GM19239 (cell line): ENCODE measurements at places on chromosomes 3 and 15.
A peak's percentile ranks its signal among the peaks of the same experiment; 100 is the strongest.

GRCh38 chr15:29470311-29470710, 200.7 kb upstream of the NSMCE3 start:
- no peak for DNase-seq

DNA sequence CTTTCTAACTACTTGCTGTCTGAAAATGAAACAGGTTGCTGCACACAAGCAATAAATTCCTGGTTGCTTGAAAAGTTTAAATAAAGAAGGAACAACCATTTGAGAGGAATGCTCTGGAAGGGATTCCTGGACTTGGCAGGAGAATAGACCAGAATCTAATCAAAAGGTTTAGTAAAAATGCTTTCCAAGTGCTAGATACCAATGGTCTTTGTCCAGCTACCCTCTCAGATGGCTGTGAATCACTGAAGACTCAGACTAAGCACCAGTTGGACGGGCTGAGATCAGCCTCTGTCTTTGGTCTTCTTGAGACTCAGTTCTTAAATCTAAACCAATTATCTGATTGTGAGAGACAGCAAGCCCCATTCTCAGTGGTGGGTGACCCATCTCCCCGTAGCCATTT, 27.7 kb upstream of the LPP start:
- no peak for DNase-seq

DNA sequence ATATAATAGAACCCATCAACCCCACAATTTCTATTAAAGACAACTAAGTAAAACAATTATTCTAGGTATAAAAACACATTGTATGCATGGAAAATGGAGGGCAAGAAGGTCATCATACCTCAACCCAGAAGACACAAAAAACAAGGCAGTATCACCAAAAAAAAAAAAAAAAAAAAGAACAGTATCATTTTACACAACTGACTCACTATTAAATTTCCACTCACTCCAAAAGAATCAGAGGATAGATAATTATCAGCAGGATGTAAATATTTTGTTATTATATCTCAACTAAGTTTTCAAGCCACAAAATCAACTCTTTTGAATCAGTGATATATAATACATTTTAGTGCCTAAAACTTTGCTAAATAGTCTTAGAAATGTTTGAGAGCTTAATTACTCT, 55.0 kb downstream of the CLASP2 start:
- DNase-seq: no peak

- DNase-seq: no peak
Measured at GRCh38 chr3:56133423-56133822, 334.8 kb downstream of the ERC2 start.

DNA sequence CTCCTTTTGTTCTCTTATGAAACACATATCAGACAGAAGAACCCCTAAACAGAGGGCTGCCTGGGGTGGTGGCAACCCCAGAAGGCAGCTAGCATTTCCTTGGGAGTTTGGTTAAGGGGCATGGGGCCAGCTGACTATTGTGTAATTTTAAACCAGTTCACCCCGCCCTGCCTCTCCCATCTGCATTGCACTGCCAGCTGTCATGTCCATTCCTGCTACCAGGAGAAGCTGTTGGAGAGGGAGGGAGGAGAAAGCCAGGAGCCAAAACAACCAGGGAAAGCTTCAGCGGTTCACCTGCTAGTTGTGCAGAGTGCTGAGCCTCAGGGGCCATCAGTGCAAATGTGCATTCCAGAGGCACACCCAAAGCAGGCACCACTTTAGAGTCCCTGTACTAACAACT, 47.6 kb upstream of the ATP1B3 start:
- DNase-seq: no peak

DNA sequence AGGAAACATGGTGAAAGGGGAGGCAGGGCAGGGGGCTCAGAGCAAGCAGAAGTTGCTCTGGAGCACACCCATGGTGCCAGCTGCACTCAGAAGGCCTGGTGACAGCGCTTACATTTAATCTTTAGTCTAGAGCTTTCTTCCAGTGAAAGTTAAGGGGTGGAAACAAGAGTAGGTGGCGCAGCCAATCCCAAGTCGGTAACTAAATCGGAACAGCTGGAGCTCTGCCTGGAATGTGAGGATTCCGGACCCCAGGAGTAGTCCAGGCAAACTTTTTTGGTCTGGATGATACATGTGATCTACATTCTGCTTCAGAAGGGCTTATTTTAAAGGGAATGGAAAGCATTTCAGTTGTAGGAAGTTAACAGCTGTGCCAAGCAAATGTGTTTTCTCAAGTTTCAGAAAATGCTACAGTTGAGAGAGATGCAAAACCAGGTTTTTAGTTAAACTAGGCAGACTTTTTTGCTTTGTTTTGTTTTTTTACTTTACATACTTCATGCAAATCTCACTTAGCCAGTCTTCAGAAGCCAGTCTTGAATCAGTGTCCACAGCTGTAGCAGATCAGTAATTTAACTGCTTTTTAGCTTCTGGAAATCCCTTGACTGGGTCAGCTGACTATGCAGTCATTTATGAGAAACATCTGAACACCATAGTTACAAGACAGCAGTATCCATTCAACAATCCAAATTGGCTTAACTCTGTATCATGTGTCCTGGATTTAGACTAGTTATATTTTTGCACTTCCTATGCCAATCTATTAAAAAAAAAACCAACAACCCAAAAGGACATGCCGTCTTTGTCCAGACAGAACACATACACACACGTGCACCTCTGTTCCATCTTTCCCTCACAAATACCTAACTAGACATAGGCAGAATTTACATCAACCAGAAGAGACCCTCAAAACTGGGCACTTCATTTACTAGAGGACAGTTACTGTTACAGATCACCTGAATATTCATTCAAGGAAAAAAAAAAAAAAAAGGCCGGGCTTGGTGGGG, 33.2 kb downstream of the ZNF106 start:
- DNase-seq: peak; percentile 27

GRCh38 chr3:18767756-18768303, 342.7 kb upstream of the SATB1 start:
- DNase-seq: no peak

- DNase-seq: no peak
Measured at GRCh38 chr3:126857928-126858327, 125.0 kb upstream of the PLXNA1 start.

DNA sequence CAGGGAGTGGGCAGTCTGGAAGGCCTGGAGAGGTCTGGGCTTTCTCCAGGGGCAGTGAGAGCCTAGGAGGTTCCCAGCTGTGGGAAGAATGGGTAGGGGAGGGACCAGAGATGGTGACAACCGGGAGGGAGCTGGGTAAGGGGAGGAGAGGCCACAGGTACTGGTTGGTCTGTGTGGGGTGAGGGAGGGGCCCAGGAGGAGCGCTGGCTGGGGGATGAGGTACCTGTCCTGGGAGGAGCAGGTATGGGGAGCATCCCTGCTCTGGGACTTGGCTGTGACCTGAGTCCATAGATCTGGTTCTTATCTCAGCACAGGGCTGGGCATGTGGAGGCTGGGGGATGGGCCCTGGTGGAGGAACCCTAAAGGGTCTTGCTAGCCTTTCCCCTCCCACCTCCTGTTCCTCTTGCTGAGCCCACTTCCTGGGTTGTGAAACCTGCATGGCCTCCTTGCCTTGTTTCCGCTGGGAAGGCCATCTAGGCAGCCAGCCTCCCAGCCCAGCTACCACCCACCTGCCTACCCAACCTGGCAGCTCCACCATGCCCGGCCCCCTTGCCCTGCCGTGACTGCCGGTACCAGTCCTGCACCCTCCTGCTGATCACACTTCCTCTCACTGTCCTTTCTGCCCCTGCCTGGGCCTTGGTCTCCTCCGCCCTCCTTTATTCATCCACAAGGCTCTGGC, 11.0 kb downstream of the PRKCD start:
- DNase-seq: no peak

DNA sequence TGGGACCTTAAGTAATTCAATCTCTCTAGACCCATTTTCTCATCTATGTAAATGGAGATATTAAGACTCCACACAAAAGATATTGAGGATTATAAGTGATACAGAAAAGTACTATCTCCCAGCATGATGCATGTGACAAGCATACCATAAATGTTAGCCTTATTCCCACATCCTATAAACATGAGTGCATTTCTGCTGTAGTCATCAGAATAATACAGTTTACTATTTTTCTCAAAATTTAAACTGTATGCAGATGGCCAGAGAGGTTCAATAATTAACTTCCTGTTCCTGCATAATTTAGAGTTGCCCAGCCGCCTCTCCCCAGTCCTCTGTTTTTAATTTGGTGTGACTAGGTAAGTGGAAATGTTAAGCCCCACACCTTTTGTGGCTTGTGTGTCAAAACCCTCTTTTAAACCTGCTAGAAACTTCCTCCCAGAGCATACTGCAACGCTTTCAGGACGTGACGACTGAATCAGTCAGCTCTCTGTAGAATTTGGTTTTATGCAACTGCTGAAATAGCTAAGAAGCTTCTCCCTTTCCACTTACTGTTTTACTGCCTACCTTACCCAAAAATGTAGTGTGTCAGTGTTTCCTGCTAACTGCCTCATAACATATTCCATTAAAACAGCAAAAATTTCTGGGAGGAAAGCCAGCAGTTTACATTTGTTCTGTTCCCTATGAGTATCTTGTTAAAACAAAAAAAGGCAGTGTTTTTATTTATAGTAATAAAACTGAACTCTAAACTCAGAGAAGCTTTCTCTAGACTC, 1037.9 kb downstream of the EPHA3 start:
- no peak for DNase-seq

DNA sequence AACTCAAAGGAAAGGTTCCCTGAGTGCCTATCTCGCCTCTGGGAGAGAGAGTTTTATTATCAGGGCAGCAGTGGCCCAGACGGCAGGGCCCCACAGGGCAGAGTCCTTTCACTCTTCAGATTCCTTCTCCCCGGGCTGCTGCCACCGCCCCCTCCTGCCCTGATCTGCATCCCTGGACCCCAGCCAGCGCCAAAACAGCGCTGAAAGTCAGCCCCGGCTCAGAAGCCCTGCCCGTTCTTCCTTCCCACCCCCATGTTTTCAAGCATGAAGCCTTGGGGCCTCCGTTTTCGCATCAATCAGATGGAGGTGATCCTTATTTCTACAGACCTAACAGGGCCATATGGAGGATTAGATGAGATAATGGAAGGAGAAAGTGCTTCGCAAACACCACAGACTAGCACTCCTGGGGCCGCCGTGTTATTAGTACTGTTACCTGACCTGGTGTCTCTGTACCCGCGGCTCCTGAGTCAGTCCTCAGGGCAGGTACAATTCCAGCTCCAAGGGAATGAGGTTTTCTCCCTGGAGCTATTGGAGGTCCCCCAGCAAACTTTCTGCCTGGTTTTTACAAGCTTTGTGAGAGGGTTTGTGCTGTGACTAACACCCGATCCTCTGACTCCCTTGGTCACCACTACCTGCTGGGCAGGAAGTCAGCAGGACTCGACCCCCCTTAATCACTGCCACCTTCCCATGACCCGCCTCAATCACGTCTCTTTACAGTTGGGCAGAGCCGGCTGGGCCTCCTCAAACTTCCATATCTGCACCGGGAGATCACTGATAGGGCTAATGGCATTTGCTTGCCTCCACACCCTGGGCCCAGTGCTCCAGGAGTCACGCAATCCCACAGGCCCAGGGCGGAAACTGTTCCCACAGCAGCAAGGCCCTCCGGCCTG, 39.5 kb upstream of the TSEN2 start:
- DNase-seq: no peak

DNA sequence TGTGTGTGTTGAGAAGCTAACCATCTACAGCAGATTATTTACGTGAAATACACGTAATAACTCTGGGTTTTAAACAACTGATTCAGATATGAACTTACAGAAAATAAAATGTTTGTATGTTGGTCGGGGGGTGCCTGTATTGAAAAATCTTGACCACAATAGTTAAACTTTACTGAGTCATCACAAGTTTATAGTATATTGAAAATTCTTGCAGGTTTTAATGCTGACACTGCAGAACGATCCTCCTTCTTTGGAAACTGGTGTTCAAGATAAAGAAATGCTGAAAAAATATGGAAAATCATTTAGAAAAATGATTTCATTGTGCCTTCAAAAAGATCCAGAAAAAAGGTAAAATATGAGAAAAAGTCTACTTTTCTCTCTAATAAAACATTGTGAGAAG, 41.3 kb upstream of the SLC22A13 start:
- DNase-seq: no peak

- DNase-seq: no peak
Measured at GRCh38 chr15:22969489-22969888, 10.7 kb downstream of the CYFIP1 start.

- no peak for DNase-seq
Measured at GRCh38 chr3:59270921-59271320, 221.1 kb upstream of the CFAP20DC start.

DNA sequence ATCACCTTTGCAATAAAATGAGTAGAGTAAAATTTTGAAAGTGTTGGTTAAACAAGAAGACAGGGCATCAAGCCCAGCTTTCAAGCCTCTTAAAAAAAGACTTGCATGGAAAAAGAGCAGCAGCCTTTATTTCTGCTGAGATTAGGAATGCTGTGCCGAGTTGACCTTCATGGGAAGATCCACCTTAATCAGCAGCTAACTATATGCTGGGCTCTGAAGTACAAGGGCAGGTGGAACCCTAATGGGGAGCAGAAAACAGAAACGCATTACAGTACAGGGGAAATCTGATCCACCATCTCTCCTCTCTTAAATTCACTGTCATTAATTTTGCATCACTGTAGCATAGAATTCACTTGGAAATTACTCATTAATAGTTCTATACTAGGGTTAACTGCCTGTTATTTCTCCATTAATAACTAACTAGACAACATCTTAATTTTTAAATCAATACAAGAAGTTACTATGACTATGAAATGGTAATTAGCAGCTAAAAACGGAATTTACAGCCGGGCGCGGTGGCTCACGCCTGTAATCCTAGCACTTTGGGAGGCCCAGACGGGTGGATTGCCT, 133.6 kb downstream of the GHSR start:
- no peak for DNase-seq
